Smooth muscle cell of the coronary artery (primary cell): ENCODE measurements at places on chromosomes 13 and 19. TPM values are rescaled to one million over a fixed set of nuclear protein-coding genes. Genes with fewer than 3 reads are reported as not detected.

ZNF229 gene
- 7.1 and 16.7 TPM in 2 replicates for total RNA-seq

GPC5 gene
- total RNA-seq, result 0.12 TPM in 1 of 2 replicates, not detected in the other

MAST1 gene
- 0.35 TPM in 1 of 2 replicates, not detected in the other for total RNA-seq

KLK15 gene
- not detected in 2 replicates for total RNA-seq

ZNF677 gene
- 6.0 and 15.6 TPM in 2 replicates for total RNA-seq

CGB1 gene
- total RNA-seq, result not detected in 2 replicates

SULT2A1 gene
- not detected in 2 replicates for total RNA-seq

MRPS12 gene
- total RNA-seq, result 20.0 and 42.7 TPM in 2 replicates

RNF225 gene
- total RNA-seq, result 0.15 TPM in 1 of 2 replicates, not detected in the other

FFAR1 gene
- total RNA-seq, result not detected in 2 replicates

SUGP2 gene
- total RNA-seq, result 15.3 and 25.8 TPM in 2 replicates

CCDC8 gene
- total RNA-seq, result 11.9 and 26.2 TPM in 2 replicates
